ENCODE measurements at places on chromosomes 13 and 19.

DNA sequence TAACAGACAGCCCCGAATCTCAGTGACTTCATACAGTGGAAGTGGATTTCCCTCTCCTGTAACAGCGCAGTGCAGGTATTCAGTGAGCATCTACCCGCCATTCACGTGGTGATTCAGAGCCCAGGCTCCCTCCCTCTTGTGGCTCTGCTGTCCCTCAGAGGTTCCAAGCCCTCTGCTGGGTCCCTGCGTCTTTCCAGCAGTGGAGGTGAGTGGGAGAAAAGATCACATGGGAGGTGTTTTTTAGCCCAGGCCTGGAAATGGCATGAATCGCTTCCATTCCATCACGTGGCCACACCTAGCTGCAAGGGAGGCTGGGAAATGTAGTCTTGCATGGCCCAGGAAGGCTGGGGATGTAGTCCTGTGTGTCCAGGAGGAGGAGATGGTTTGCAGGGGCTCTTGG is 61.4 kb downstream of the DPF1 start:
- no peak for DNase-seq

GRCh38 chr13:24053519-24054251 is 106.8 kb upstream of the SPATA13 start:
- DNase-seq = peak; percentile 83

- peak; percentile 75 for DNase-seq
Observed at GRCh38 chr19:14089662-14090508, 666 bp downstream of the SAMD1 start.

DNA sequence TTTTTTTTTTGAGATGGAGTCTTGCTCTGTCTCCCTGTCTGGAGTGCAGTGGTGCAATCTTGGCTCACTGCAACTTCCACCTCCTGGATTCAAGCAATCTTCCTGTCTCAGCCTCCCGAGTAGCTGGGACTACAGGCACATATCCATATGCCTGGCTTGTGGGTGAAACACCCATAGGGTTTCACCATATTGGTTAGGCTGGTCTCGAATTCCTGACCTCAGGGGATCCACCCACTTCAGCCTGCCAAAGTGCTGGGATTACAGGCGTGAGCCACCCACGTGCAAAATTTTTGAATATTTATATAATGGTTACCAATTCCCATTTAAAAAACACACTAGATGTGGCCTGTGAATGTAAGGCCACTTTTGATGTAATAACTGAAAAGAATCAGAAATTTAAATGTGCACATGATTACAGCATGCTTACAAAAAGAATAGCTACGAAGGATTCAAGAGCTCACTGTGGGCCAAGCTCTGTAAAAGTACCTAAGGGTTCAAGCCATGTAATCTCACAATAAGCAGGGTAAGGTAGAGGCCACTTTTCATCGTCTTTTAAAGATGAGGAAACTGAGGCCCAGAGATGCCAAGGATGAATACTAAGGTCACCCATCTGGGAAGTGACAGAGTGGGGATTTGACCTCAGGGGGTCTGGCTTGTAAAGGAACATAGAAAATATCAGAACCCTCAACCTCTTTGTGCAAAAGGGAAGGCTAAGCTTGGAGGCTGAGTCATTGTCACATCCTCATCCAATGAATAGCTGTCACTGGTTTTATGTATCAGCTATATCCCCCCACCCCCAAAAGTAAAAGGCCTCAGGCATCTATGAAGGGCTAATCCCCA is 17.8 kb downstream of the TNFSF14 start:
- DNase-seq = no peak

GRCh38 chr13:42592915-42593900 is 19.3 kb downstream of the TNFSF11 start:
- no peak for DNase-seq

GRCh38 chr13:48155848-48156247 is 60.9 kb upstream of the MED4 start:
- DNase-seq = no peak

DNA sequence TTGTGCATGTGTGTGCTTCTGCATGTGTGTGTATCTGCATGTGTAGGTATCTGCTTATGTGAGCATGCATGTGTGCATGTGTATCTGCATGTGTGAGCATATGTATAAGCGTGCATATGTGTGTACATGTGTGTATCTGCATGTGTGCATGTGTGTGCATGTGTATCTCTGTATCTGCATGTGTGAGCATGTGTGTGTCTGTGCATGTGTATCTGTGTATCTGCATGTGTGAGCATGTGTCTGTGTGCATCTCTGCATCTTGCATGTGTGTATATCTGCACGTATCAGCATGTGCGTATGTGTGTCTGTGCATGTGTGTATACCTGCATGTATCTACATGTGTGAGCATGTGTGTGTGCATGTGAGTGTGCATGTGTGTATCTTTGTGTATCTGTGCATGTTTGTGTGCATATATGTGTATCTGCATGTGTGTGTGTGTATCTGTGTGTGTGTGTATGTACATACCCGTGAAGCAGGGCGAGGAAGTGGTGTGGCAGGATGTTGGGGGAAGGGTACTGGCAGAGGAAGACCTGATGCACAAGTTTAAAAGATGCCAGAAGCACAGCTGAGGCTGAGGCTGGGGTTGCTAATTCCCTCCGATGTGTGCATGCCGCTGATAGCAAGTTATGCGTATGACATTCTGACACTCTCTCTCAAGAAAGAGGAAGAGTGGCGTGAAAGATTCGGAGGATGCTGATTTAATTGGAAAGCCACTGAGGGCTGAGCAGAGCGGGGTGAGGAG is 64.2 kb downstream of the TEX29 start:
- no peak for DNase-seq

DNA sequence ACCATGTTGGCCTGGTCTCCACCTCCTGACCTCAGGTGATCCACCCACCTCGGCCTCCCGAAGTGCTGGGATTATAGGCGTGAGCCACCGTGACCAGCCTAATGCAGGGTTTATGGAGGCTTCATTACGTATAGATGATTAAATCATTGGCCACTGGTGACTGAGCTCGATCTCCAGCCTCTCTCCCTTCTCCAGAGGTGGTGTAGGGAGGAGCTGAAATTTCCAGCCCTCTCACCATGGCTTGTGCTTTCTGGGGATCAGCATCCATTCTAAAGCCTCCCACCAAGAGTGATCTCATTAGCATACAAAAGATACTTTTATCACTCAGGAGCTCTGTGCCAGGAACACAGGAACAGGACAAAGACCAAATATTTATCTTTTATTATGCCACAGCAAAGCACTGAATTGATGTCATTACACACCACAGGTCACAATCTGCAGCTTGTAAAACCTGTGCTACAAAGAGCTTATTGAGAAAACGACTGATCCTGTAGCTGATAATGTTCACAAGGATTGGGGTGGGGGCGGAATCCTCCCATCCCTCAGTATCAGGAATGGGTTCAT is 32.4 kb downstream of the RHPN2 start:
- DNase-seq = no peak

DNA sequence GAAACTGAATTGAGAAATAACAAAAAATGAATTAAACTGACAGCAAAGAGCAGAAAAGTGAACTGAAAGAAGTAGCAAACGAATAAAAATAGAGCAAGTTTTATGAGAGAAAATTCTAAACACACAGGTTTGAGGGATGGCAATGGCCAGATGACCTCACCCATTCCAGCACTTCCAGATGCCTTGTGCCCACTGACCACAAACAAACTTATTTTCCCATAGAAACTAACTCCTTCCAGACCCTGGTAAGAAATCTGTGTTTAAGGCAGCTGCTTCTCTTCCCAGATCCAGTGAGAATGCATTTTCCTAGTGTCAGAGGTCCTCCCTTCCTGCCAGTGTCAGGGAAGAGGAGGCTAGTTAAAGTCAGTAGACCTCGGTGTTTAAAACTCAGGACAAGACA is 51.7 kb downstream of the RXFP2 start:
- DNase-seq = no peak

DNA sequence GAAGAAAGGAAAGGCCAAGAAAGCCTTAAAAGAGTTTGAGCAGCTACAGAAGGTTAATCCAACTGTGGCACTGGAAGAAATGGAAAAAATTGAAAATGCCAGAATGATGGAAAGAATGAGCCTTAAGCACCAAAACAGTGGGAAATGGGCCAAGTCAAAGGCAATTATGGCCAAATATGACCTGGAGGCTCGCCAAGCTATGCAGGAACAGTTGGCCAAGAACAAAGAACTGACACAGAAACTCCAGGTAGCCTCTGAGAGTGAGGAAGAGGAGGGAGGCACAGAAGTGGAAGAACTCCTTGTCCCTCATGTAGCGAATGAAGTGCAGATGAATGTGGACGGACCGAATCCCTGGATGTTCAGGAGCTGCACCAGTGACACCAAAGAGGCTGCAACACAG is 5.1 kb downstream of the UTP14C start:
- no peak for DNase-seq

GRCh38 chr19:43957891-43958290 is 6.9 kb downstream of the ZNF221 start:
- no peak for DNase-seq

DNA sequence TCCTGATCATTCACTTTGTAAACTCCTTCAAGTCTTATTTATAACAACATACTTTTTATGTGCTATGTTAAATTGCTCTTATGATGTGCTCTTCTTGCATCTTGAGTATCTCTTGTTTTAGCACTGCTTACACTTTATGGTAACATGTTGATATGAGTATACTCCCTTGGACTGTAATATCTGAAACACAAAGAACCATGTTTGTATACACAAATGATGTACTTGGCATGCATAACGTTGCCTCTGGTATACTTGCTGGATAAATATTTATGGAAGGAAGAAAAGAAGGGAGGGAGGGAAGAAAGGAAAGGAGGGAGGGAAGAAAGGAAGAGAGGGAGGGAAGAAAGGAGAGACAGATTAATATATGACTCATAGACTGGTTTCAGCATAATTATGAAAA is 333.2 kb downstream of the PCDH9 start:
- no peak for DNase-seq

GRCh38 chr13:101474419-101474957 is 22.0 kb downstream of the ITGBL1 start:
- no peak for DNase-seq

DNA sequence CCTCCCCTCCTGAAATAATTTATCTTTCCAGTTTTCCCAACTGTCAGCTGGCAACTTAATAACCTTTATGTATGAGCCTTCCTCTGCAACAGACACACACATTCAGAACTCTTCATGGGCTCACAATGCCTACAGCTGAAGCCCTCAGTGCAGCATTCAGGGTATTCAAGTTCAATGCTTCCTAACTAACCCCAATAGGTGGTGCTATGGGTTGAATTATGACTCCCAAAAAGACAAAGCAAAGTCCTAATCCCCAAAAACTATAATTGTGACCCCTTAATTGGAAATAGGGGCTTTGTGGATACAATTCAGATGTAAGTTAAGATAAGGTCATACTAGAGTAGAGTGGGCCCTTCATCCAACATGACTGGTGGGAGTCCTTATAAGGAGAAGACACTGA is 202.2 kb downstream of the SUCLA2 start:
- no peak for DNase-seq

GRCh38 chr19:7004313-7004931 is 16.8 kb downstream of the MBD3L2B start:
- no peak for DNase-seq

GRCh38 chr13:91074091-91074490 is 273.4 kb upstream of the MIR17HG start:
- DNase-seq = no peak

DNA sequence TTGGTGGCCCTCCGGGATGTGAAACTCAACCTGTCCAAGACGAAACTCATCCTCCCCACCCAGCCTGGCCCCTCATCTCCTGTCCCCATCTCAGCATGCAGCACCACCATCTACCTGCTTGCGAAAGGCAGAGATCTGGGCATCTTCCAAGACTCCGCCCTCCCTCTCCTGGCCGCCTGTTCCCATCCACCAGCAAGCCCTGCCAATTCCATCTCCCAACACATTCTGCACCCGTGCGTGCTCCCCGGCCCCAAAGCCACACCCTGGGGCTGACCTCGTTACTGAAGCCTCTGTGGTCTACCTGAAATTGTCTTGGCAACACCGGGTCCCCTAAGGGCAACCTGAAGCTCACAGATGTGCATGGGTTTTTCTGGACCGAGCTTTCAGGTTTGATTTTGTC is 13.2 kb upstream of the CAMSAP3 start:
- no peak for DNase-seq

GRCh38 chr19:31261019-31261602 is 88.1 kb downstream of the TSHZ3 start:
- no peak for DNase-seq

DNA sequence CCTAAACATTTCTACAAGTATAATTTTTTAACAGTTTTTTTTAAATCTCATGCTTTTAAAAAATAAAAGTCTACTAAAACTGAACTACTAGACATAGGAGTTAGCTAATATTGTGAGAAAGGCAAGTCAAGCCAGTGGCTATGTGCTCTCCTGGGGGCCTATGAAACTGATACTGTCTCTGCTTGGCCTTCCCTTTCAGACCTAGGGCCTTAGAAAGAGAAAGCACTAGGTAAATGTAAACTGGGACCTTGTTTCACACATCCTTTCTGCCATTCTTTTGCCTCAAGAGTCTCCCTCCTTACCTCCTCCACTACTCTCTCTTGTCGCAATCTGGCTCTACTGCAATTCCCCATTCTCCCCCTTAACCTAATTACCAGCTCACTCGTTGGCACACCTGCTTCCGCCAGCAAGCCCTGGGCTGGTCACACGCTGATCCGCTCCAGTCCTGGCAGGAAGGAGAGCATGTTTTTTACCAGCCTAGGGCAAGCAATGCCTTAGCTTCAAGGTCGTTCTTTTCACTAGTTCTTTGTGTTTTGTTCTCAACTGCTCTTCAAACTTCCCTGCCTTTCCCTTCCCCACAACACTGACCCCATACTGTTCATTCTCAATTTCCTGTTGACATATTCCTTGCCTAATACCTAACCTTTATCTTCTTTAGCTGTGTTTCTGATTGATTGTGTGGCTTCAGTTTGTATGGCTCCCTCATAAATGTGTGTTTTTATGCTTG is 23.1 kb downstream of the TBC1D4 start:
- DNase-seq = no peak

GRCh38 chr19:15715642-15716041 is 12.2 kb upstream of the OR10H2 start:
- DNase-seq = no peak

GRCh38 chr19:410243-410781 is 1.4 kb upstream of the C2CD4C start:
- DNase-seq = no peak

GRCh38 chr13:72754111-72754510 is 26.4 kb downstream of the BORA start:
- DNase-seq = no peak
